Inflammatory macrophage treated with lipopolysaccharide for 1 hour (primary cell): ENCODE measurements at places on chromosomes 6 and 20.

GRCh38 chr20:5925551-5925950 lies 24.8 kb downstream of the TRMT6 start:
- DNase-seq = no peak

GRCh38 chr6:92126088-92126487 lies 1293.3 kb downstream of the EPHA7 start:
- DNase-seq = no peak

DNA sequence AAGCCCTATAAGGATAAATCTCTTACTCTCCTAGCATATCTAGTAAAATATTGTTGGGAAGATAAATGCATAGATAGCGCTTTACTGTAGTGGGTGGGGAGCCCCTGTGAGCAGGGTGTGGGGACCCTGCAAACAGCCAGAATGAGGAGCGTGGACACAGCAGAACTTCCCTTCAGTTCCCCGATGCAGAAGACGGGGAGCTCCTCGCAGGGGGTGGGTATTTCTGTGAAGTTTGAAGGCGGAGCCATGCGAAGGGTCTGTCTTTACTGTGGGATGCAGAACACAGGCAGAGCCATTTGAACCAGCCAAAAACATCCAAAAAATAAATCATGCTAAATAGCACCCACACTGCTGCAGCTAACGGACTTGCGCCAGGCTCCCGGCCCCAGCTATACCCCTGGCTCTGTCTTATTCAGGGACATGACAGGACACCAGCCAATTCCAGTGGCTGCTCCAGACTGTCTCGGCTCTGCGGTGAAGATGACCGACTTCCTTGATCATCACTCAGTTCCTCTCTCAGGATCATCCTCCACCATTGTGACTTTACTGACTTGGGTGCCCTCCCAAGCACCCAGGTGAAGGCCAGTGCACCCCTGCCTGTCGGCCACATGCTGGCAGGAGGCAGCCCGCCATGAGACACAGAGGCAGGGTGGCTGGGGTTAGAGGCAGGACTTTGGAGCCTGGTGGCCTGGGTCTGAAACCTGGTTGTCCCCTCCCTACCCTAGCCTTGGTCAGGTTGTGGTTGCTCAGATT lies 134.5 kb downstream of the SMOC2 start:
- DNase-seq = no peak

- DNase-seq = peak; percentile 11
Measured at GRCh38 chr6:107075951-107076381, 39.3 kb downstream of the BEND3 start.

DNA sequence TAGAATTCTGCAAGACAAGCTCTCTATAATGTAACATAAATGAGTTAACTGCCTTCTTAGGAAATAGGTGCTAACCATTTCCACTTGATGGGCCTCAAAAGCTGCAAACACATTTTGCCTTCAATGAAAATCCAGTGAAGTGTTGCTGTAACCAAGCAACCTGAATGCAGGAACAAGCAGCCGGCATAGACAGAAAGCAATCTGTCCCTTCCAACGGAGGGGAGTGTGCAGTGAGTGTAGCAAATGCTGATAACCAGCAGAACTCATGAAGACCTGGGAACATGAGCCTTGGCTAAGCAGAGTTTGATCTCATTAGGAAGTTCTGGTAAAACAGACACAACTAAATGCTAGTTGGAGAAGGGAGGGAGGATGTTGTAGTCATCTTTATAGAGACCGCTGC lies 697.8 kb downstream of the KIF16B start:
- DNase-seq = no peak

GRCh38 chr20:40090236-40090635 lies 598.8 kb downstream of the MAFB start:
- no peak for DNase-seq

DNA sequence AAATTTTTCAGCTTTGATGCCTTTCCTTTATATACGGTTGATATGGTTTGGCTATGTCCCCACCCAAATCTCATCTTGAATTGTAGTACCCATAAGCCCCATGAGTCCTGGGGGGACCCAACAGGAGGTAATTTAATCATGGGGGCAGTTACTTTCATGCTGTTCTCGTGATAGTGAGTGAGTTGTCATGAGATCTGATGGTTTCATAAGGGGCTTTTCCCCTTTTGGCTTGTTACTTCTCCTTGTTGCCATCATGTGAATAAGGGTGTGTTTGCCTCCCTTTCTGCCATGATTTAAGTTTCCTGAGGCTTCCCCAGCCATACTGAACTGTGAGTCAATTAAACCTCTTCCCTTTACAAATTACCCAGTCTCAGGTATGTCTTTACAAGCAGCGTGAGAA lies 66.8 kb downstream of the ARHGAP18 start:
- DNase-seq = peak; percentile 68

DNA sequence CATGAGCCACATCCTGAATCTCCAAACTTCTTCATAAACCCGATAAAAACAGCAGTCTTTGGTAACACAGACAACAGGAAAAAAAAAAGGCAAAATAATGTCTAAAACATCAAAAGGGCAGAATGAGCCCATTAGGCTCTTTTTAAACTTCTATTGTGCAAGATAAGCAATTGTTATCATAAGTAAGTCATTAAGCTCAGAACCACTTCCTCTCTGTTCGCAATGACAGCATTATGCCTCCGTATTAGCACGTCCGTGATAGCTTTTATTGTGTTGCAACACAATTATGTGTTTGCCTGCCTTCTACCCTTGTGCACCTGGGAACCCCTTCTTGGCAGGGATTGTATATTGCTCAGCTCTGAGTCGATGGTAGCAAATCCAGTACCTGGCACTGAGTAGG lies 147.1 kb downstream of the LRFN2 start:
- peak; percentile 53 for DNase-seq

GRCh38 chr6:158784505-158784904 lies 34.7 kb downstream of the EZR start:
- DNase-seq = no peak

DNA sequence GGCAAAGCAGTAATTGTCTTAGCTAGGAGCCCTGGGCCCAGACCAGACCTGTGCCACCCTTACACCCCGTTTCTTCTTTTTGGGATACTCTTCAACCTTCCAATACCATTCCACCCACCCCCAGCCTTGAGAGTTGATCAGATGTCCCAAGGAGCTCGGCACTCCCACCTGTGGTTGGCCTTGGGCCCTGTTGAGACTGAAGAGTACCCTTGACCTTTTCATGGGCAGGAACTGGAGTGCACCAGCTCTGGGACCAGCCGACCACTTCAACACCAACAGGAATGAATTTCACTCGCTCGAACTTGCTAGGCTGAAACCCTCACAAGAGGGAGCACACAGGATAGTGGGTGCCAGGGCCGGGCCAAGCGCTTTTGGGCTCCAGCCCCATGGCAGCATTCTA lies 273.6 kb downstream of the PHACTR1 start:
- DNase-seq = no peak

DNA sequence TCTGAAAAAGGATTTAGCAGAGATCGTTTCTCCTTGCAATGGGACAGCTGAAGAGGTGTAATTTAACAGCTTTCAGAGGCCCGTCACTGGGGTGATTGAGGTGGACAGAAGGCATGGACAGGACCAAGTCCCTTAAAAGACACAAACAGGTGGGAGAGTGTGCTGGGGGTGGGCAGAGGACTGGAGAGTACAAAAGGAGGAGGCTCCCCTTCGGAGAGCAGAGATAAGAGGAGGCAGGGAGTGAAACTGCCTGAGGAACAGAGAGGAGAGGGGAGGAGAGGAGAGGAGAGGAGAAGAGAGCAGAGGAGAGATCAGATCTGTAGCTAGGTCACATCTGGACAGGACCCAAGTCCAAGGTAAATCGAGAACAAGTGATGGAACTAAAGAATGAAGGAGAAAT lies 48.6 kb upstream of the PKHD1 start:
- DNase-seq = no peak

- peak; percentile 27 for DNase-seq
Measured at GRCh38 chr6:100719883-100720682, 161.0 kb downstream of the ASCC3 start.

- DNase-seq = no peak
Measured at GRCh38 chr6:123594776-123595175, 42.0 kb downstream of the TRDN start.

DNA sequence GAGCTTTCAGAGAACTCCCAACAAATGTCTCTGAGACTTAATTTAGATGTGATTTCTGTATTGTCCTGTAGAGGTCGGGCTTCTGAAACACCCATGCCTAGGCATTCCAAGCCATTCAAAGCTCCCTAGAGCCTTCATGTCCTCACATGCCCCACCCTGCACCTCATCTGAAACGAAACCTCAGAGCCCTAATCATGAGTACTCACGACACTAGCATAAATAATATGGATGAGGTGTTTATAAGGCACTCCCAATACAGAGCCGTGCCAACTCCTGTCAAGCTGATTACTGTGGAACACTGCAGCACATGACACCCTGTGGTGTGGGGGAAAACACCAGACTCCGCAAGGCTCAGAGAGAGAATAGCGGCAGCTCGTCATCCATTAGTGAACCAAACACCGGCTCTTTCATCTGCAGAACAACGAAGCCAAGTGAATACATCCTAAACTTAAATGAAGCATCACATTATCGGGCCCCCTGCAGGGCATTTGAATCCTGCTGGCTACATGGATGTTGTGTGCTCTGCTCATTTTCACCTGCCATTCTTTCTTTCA lies 83.8 kb downstream of the FNDC1 start:
- DNase-seq = peak; percentile 24

GRCh38 chr6:48809245-48809644 lies 653.8 kb downstream of the MMUT start:
- no peak for DNase-seq

DNA sequence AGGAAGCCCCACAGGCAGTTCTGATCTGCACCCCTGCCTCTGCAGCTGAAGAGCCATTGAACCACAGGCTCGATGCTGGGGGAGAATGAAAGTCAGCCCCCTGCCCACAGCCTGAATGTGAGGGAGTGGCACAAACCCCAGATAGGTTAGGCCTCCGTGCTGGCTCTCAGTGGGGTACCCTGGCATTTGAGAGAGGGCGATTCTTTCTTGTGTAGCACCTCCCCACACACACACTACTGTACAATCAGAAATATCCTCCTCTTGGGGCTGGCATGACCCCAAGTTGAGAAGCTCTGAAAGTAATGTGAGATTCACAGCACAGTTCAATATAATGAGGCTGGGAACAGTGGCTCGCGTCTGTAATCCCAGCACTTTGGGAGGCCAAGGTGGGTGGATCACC lies 17.9 kb downstream of the TTBK1 start:
- no peak for DNase-seq

DNA sequence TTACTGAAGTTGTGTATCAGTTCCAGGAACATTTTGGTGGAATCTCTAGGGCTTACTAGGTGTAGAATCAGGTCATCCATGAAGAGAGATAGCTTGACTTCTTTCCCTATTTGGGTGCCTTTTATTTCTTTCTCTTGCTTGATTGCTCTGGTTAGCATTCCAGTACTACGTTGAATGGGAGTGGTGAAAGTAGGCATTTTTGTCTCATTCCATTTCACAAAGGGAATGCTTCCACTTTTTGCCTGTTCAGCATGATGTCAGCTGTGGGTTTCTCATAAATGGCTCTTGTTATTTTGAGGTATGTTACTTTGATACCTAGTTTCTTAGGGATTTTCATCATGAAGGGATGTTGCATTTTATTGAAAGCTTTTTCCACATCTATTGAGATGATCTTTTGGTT lies 195.3 kb downstream of the MOXD1 start:
- no peak for DNase-seq

- no peak for DNase-seq
Measured at GRCh38 chr6:55447891-55448290, 120.6 kb downstream of the GFRAL start.

DNA sequence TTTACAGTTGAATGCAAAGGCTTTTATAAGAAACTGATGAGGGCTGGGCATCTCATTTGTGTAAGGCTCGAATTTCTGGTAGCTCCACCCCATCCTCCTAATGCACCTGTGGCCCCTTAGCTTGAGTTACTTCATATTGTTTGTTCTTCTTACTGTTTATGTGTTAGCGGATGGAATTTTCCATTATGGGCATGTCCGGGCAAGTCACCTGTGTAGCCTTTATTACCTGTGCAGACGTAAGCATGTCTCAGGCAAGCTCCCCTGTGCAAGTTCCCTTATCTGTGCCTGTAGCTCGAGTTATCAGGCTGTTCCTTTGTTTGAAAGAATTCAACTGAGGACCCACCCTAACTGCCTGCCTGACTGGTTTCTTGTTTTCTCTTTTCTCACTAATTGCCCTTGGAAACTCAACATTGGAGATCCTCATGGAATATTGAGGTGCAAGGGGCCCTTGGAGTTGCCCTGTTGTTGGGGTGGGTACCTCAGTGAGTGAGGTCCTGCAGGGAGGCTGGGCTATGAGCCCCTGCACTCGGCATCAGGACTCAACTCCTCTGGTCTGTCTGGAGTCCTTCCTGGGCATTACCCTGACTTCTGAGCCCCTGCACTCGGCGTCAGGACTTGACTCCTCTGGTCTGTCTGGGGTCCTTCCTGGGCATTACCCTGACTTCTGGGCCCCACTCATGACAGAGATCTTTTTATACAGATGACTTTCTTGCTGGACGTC lies 207.9 kb upstream of the SULF2 start:
- DNase-seq = no peak

- DNase-seq = no peak
Measured at GRCh38 chr20:11118802-11119380, 445.1 kb upstream of the JAG1 start.

DNA sequence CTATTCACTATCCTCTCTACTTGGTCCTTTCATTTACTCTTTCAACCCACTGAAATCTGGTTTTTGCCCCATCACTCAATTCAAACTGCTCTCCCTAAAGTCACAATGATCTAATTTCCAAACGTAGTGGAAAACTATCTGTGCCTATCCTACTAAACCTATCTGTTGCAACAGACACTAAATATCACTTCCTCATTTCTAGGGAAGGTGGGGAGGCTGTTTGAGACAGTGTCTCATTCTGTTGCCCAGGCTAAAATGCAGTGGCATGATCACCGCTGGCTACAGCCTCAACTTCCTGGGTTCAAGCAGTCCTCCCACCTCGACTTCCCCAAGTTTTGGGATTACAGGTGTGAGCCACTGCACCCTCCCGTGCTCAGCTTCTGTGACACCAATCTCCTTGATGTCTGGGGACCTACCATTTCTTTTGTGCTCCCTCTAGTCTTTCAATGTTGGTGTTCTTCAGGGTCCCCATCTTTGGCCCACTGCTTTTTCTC lies 8.8 kb downstream of the RANBP9 start:
- peak; percentile 63 for DNase-seq

DNA sequence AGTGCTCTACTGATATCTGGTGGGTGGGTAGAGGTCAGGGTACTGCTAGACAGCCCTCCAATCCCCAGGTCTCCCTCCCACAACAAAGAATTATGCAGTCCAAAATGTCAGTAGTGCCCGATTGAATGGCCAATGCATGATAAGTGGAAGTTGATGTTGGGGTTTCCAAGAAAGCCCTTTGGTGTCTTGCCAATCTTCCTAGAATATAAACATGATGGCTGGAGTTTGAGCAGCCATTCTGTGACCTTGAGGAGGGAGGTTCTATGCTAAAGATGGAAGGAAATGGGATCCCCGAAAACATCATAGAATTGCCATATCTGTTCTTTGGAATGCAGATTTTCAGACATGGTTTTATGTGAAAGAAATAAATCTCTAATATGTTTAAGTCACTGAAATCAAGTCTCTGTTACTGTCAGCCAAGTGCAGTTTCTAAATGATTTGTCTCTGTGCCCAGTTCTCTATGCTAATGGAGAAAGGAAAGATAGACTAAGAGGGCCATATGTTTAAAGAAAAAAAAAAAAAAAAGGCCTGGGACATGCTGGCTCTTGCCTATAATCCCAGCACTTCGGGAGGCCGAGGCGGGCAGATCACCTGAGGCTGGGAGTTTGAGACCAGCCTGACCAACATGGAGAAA lies 32.8 kb upstream of the PTPN1 start:
- no peak for DNase-seq
